HT1080 (cell line): ENCODE measurements at places on chromosomes 4 and X.

DNA sequence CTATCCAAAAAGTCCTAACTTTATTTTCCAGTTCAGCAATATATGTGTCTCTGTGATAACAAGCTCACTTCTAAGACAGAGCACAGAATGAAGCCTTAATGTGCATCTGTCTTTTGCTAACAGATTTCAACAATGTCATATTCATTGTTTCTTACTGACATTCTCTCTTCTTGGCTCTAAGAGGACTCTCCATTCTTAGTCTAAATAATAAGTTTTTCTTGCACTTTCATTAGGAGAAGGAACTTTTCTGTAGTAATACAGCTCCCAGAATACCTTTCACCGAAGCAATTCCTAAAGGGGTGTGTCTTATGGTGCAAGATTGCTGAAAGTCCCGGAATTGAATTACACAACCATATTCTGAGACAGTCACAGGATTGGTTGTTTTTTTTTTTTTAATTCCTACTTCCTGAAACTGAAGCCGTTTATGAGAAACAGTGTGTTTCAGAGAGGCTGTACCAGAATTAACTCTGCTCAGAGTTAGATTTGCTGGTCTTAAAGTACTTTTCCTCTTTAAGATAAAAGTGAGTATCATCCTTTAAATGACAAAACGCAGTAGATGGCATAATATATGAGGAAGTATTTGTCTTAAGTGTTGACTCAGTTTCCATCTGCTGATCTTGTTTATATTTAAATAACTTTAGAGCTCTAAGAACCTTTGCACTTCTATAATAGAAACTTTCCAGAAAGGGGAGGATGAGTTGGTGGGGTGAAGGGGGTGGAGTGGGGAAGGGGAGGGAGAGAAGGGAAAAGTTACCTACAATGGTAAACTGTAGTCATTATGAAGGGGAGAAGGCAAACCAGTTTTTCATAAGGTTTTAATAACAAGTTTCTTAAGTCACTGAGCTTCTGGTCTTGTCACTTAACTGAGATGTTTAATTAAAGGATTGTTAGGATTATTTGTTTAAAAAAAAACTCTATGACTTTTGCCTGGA lies at the start of gene ALPK1:
ALPK1 (plus strand) TSS at position 421 of the 932 bp plus-strand sequence.
- peak; percentile 82 for DNase-seq

DNA sequence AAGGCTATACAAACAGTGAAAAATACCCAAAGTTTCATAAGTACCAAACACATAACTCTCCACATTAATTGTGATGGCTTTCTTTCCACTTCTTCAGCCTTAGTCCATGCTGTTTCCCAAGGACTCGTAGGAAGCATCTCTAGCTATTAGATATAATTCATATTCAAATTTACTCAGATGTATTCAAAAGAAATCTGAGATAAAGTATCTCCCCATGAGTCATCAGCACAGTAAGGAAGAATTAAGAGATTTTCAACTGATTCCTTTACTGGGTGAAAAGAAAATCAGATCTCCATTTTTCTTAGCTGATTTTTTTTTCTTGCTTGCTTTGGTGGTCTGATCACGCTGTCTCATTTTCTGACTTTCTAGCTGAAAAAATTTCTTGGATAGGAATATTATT lies 71.7 kb downstream of the MID1 start:
- no peak for DNase-seq

DNA sequence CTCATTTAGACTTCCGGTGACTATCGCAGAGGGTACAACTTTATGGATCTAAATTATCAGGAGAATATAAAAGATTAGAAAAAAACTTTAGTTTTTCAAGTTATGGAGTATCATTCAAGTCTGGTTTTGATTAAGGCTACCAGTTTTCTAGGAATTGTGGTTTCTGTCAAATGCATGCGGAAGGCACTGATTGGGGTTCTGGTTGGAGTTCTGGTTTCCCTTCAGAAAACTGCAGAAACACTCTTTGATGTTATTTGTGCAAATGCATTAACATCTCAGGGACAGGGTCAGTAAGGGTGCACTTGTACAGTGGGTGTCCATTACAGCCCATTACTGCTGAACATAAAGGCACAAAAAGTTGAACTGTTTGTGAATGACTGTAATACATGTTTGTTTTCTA lies 100.2 kb downstream of the LIMCH1 start:
- DNase-seq = no peak

- no peak for DNase-seq
Observed at GRCh38 chr4:173506597-173507211, 23.3 kb downstream of the HAND2 start.

DNA sequence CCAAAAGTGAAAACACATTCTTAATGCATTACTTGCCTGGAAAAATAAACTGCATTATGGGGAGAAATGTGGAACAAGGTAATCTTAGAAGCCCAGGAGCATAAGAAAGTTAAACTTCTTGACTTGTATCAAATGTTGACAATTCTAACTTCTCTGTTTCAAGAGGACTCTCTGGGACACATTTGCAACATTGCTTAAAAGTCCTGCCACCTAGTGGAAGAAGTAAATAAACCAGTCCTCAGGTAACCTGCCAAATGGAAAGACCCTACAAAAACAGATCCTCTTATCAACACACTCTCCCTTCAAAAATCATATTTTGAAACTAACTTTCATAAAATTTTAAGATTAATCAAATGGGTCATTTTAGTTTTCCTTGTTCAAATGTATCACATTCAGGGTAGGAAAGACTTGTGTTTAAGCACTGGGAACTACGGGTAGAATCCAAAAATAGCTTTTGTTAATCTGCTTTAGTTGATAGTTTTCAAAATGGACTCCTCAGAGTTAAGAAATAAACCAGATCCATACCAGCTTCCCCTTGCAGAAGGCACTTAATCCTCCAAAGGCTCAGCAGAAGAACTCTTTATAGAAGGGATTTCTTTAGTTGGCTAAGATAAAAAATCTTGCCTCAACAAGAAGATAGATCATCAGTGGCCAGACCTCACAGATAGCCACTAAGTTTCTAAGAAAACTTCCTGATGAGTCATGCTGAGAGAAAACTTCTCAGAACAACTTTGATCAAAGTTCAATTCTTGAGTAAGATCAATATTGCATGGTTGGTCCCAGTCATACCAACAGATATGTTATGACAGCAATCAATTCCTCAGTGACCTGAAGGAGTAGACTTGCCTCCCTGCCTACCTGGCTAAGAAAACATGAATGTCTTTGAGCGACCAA lies 141.7 kb downstream of the HHIP start:
- DNase-seq = peak; percentile 39
